Neural progenitor cell (in vitro differentiated cells): ENCODE measurements at places on chromosomes 5 and 9.

- no peak overlapping the region for H3K4me3 ChIP-seq
- no peaks in the 10 kb centered on the region for H3K36me3 ChIP-seq
- no peak overlapping the region for H3K27ac ChIP-seq
- peaks cover 13% of the 10 kb centered on the region for H3K4me1 ChIP-seq
- H3K27me3 ChIP-seq, result no peaks in the 10 kb centered on the region
These were observed 197.5 kb downstream of the CDK5RAP2 start for GRCh38 chr9:120382453-120382852.

GRCh38 chr9:137341227-137341626, 39.2 kb upstream of the NRARP start:
- no peaks in the 10 kb centered on the region for H3K4me1 ChIP-seq
- no peaks in the 10 kb centered on the region for H3K36me3 ChIP-seq
- no peak overlapping the region for H3K27ac ChIP-seq
- no peak overlapping the region for H3K4me3 ChIP-seq
- no peak for DNase-seq

DNA sequence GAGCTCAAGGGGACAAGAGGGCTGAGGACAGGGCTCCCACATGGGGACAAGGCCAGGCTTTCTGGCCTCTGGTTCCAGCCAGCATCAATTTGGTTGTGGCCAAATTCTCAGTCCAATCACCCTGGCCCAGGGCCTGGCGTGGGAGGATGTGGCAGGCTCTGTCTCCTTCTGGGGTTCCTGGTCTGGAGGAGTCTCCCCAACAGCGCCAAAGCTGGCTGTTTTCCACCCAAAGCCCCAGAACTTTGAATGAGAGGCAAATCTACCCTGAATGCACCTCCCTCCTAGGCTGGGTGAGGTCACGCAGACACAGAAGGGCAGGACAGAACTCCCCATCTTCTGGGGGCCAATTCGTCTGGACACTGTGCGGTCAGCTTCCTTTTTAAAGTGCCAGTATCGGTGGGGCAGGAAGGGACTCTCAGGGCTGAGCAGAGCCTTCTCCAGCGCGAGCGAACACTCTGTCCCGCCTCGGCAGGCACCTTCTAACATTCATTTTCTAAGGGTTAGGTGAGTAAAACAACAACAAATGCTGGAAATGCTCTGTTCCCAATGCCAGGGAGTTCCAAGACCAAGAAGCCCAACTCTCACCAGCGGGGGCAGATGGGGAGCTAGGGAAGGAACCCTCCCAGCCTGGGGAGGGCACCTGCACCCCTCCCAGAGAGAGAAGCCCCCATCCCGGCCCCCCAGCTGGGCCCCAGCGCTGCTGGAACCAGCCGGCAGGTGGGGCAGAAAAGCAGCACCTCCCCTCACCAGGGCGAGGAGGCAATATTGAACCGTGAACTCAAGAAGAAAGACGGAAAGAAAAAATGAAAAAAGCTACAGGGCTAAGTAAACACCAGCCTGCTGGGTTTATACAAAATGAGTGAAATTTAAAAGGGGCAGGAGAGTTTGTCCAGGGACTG, 3.7 kb upstream of the DPM2 start:
- H3K4me1 ChIP-seq, result peaks cover 11% of the 10 kb centered on the region
- H3K36me3 ChIP-seq, result no peaks in the 10 kb centered on the region
- no peak for DNase-seq
- H3K4me3 ChIP-seq, result no peak overlapping the region
- no peak overlapping the region for H3K27ac ChIP-seq
- no peaks in the 10 kb centered on the region for H3K27me3 ChIP-seq

GRCh38 chr5:67494186-67494855, 297.7 kb upstream of the CD180 start:
- no peak overlapping the region for H3K4me3 ChIP-seq
- H3K27me3 ChIP-seq, result no peaks in the 10 kb centered on the region
- no peaks in the 10 kb centered on the region for H3K36me3 ChIP-seq
- no peak overlapping the region for H3K27ac ChIP-seq

DNA sequence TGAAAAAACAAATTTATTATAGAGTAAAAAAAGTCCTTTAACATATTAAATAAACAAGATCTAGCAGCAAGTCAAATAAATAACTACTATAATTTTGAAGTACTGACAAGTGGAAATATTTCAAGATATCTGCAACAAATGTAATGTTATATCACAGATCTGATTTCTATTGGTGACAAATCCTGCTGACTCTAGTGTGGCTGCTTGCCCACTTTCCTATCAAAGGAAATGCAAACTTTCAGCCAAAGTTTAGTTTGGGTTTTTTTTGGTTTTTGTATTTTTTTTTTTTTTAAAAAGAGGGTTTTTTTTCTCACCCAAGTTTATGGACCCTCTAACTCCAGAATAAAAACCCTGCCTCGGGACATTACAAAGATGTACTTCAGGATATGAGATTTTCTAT, 12.9 kb downstream of the ADRA1B start:
- H3K4me1 ChIP-seq, result no peaks in the 10 kb centered on the region
- no peak overlapping the region for H3K27ac ChIP-seq

GRCh38 chr9:115359017-115359780, 241.2 kb upstream of the TNC start:
- peaks cover 11% of the 10 kb centered on the region for H3K4me1 ChIP-seq
- H3K27me3 ChIP-seq, result no peaks in the 10 kb centered on the region
- no peak overlapping the region for H3K4me3 ChIP-seq
